ENCODE measurements at places on chromosomes 12 and 14. TPM values are rescaled to one million over a fixed set of nuclear protein-coding genes. Genes with fewer than 3 reads are reported as not detected.

- H3K27me3 ChIP-seq: no peaks in the 10 kb centered on the region
- no peaks in the 10 kb centered on the region for H3K36me3 ChIP-seq
- H3K4me3 ChIP-seq: no peak overlapping the region
- H3K27ac ChIP-seq: no peak overlapping the region
- H3K4me1 ChIP-seq: peaks cover 59% of the 10 kb centered on the region
These were observed 44.4 kb downstream of the CHST11 start for GRCh38 chr12:104501115-104501514.

- no peaks in the 10 kb centered on the region for H3K36me3 ChIP-seq
- no peaks in the 10 kb centered on the region for H3K27me3 ChIP-seq
- peaks cover 7% of the 10 kb centered on the region for H3K4me1 ChIP-seq
- H3K27ac ChIP-seq: no peak overlapping the region
- DNase-seq: peak; percentile 70
- no peak overlapping the region for H3K4me3 ChIP-seq
These were observed 34.4 kb upstream of the CIPC start for GRCh38 chr14:77063571-77064171.

- H3K27ac ChIP-seq: no peak overlapping the region
- no peaks in the 10 kb centered on the region for H3K27me3 ChIP-seq
- no peak for DNase-seq
- H3K4me3 ChIP-seq: no peak overlapping the region
- no peaks in the 10 kb centered on the region for H3K4me1 ChIP-seq
These were observed 578.6 kb downstream of the SLC16A7 start for GRCh38 chr12:60174476-60174875.

- no peak overlapping the region for H3K27ac ChIP-seq
- DNase-seq: no peak
- peaks cover 8% of the 10 kb centered on the region for H3K4me1 ChIP-seq
- no peak overlapping the region for H3K4me3 ChIP-seq
- H3K36me3 ChIP-seq: no peaks in the 10 kb centered on the region
These were observed 6.2 kb upstream of the CPNE8 start for GRCh38 chr12:38911611-38912010.

DNA sequence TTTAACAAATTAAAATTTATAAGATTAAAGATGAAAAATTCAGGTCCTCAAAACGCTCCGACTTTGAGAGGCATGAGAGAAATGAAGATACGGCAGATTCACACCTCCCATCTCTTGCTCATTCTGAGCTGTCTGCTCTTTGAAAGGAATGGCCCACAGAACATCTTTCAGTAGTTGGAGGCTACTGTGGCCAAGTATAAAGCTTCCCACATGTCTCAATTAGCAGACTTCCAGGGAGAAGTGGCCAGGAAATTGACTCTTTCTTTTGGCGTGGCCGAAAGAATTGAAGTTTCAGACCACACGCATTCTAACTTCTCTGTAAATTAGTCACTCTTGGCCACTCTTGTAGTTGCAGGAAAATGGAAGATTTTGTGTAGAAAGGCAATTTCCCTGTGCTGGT, 129.2 kb downstream of the DIP2B start:
- DNase-seq: no peak
- peaks cover 4% of the 10 kb centered on the region for H3K4me1 ChIP-seq
- H3K4me3 ChIP-seq: no peak overlapping the region
- H3K36me3 ChIP-seq: peaks cover 19% of the 10 kb centered on the region
- H3K27ac ChIP-seq: no peak overlapping the region

- peaks cover 76% of the 10 kb centered on the region for H3K27me3 ChIP-seq
- peak overlapping the region; percentile 32 for H3K4me3 ChIP-seq
- H3K4me1 ChIP-seq: peaks cover 33% of the 10 kb centered on the region
- H3K27ac ChIP-seq: peak overlapping the region; percentile 25
- DNase-seq: peak; percentile 82
These were observed 15.7 kb downstream of the TBX3 start for GRCh38 chr12:114668151-114668885.

- no peaks in the 10 kb centered on the region for H3K4me1 ChIP-seq
- H3K4me3 ChIP-seq: no peak overlapping the region
- H3K27me3 ChIP-seq: no peaks in the 10 kb centered on the region
- no peak overlapping the region for H3K27ac ChIP-seq
- peak; percentile 55 for DNase-seq
- no peaks in the 10 kb centered on the region for H3K36me3 ChIP-seq
These were observed 316.8 kb downstream of the PAWR start for GRCh38 chr12:79373896-79374499.

- H3K4me3 ChIP-seq: no peak overlapping the region
- H3K4me1 ChIP-seq: peaks cover 3% of the 10 kb centered on the region
- H3K27ac ChIP-seq: peak overlapping the region; percentile 46
- H3K36me3 ChIP-seq: no peaks in the 10 kb centered on the region
- no peaks in the 10 kb centered on the region for H3K27me3 ChIP-seq
These were observed 15.2 kb upstream of the ACTR6 start for GRCh38 chr12:100185361-100185894.

DNA sequence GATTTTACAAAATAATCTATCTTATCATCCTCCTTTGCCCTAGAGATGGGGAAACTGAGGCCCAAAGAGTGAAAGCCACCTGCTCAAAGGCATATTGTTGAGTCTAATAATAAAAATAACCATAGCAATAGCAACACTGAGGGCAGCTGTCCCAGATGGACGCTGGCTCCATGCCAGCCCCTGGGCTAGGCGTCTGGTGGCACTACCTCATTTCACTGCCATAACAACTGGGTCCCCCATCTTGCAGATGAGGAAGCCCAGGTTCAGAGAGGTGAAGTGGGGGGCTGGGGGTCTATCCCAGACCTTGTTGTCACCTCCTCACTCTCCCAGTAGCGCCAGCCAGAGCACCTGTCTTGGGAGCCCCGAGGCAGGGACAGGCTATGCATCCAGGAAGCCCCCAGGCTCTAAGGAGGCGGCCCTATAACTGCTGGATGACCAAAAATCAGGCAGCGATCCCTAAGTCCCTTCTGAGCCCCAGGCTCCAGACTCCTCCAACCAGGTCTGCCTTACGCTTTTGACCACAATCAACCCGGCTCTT, 12.8 kb downstream of the BDKRB2 start:
- no peak for DNase-seq
- H3K4me3 ChIP-seq: no peak overlapping the region
- peaks cover 3% of the 10 kb centered on the region for H3K27me3 ChIP-seq
- no peaks in the 10 kb centered on the region for H3K36me3 ChIP-seq
- no peak overlapping the region for H3K27ac ChIP-seq

- H3K4me3 ChIP-seq: no peak overlapping the region
- H3K36me3 ChIP-seq: no peaks in the 10 kb centered on the region
- peak overlapping the region; percentile 31 for H3K27ac ChIP-seq
- no peak for DNase-seq
These were observed 261.6 kb downstream of the DACT1 start for GRCh38 chr14:58899317-58899713.

The CFAP251 gene
- not detected for total RNA-seq

The VWF gene
- total RNA-seq: 51.3 TPM

The ACOT6 gene
- total RNA-seq: not detected

The PKP2 gene
- 85.8 TPM for total RNA-seq

The LRP1 gene
- 103 TPM for total RNA-seq
